ENCODE measurements at places on chromosomes 5 and 9.

DNA sequence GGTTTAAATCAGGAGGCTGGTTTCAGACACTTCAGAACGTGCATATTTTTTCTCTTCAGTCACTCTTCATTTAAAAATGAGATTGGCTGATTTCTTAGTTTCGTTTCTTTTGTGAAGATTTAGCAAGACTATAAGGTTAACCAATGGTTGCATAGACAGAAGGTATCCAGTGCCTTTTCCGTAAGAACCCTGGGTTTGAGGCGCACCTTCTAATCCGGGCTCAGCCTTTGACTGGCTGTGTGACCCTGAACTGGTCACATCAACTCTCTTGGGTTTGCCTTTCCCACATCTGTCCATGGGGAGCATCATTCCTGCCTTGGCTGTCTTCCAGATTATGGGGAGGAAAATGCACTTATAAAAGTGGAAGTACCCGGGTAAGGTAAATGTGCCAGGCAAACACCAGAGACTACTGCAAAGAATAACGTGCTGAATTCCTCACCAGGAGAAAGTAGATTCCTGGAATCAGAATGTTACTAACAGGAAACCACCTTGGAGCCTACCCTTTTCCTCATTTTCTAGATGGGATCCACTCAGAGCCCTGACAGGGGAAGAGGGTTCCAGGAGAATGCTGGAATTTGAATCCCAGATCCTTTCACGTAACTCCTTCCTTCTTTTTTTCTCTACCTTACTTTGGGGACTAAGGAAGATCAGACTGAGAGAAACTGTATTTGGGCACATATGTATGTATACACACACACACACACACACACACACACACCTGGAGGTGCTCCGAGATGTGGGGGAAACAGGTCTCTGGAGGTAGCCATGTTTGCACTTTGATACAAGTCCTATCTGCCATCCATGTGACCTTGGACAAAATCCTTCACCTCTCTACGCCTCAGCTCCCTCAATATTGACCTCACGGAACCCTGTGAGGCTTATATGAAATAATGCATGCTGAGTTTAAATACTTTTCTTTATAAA lies 6.8 kb downstream of the HAND1 start:
- DNase-seq = no peak

GRCh38 chr9:14344053-14344524 lies 30.1 kb upstream of the NFIB start:
- no peak for DNase-seq

- DNase-seq = no peak
These were observed 139.0 kb downstream of the CACNA1B start for GRCh38 chr9:138016406-138017187.

GRCh38 chr9:13322828-13323550 lies 43.5 kb upstream of the MPDZ start:
- no peak for DNase-seq

DNA sequence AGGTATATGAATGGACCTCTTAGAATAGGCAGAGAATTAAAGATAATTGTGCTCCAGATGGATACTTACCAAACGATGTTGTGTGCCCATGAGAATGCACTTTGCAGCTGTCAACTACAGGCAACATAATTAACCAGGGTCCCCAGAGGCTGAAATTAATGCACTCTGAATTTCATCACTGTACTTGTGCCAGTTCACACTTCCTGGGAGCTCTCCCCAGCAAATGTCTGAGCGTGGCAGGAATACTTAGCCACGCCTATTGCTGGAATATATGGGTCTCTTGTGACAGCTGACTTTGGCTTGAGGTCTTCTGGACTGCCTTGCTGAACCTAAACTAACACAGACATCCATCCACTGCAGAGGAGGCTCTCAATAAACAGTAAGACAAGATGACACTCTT lies 11.9 kb upstream of the C1QTNF2 start:
- DNase-seq = no peak

GRCh38 chr5:137718611-137719010 lies 17.3 kb downstream of the KLHL3 start:
- DNase-seq = no peak

GRCh38 chr5:172425402-172425801 lies 28.9 kb downstream of the SH3PXD2B start:
- DNase-seq = no peak

DNA sequence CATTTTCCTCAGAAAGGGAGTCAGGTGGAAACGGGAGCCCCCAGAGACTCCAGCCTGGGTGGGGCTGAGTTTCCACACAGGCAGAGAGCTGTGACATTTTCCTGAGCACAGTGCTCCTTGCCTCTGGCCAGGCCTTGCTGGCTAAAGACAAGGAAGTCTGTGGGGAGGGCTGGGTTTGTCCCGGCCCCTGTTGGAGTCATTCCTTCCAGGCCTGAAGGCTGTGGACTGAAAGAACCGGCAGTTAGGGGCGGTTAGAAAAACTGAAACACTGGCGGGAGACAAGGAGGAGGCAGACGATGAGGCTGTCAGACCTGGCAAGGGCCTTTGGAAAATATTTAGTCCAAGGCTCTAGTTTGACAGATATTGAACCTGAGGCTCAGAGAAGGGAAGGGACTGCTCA lies 29.9 kb downstream of the COL15A1 start:
- DNase-seq = no peak

- DNase-seq = no peak
These were observed 348.4 kb downstream of the BRINP1 start for GRCh38 chr9:119020730-119021333.

GRCh38 chr5:60210810-60211209 lies 317.3 kb upstream of the PDE4D start:
- DNase-seq = no peak

DNA sequence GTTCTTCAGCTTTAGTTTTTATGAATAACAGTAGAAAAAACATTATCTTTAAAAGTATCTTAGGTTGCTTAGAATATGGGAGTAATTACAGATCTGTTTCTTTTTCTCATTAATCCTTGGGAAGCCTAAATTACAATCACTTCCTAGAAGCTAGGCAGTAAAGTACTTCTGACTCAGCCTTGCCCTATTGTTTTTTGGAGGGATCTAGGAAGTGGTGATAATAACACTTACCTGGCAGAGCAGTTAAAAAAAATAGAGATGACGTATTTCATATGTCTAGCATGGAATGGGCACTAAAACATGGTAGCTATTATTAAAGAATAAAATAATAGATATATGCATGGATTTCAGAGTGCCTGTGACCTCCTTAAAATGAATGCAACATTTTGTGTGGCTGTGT lies 8.2 kb upstream of the FST start:
- no peak for DNase-seq

- DNase-seq = no peak
These were observed 784 bp downstream of the NLN start for GRCh38 chr5:65722575-65723403.

DNA sequence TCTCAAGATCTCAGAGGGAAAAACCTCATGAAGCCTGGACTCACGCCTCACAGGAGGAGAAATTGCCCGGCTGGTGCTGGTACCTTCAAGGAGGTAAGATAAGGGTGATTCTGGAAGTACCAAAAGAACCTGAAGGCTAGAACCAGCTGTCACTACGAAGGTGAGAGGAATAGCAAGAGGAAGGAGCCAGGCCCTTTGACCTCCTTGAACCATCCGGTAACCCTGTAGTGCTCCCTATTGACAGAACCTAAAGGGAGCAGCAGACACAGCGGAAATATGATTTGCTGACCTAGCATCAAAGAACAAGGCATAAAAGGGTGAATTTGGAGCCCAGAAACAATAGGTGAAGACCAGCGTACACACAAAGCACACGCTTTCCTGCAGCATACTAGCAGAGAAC lies 92.2 kb downstream of the DOCK8 start:
- DNase-seq = no peak

DNA sequence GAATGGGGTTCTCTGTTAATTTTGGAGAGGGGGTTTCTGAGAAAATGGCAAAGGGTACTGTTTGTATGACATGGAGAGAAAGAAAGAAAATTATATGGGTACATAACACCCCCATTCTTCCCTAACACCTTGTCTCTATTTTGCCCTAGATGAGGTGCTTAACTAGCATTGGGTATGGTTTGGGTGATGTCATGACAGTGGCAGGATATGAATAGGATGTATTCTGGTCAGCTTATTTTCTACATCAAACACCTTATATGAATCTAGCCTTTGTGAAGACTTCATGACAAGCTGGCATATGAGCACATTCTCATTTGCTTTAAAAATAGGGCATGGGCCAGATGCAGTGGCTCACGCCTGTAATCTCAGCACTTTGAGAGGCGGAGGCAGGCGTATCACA lies 58.6 kb downstream of the LNPEP start:
- DNase-seq = no peak

- no peak for DNase-seq
These were observed 236.3 kb upstream of the SEMA6A start for GRCh38 chr5:116810951-116811350.
